T-cell (primary cell): ENCODE measurements at places on chromosomes 6 and 20. TPM values are rescaled to one million over a fixed set of nuclear protein-coding genes. Genes with fewer than 3 reads are reported as not detected.

Gene MMP24OS
- total RNA-seq, result 63.6 TPM

Gene TBP
- 16.5 TPM for total RNA-seq

Gene RAET1L
- not detected for total RNA-seq

Gene FAM83C
- not detected for total RNA-seq

Gene PGBD1
- 2.0 TPM for total RNA-seq

Gene NOX3
- not detected for total RNA-seq

Gene ELOVL4
- 1.6 TPM for total RNA-seq

Gene OGFR
- 86.1 TPM for total RNA-seq
